ENCODE measurements at places on chromosomes 3 and 15.

DNA sequence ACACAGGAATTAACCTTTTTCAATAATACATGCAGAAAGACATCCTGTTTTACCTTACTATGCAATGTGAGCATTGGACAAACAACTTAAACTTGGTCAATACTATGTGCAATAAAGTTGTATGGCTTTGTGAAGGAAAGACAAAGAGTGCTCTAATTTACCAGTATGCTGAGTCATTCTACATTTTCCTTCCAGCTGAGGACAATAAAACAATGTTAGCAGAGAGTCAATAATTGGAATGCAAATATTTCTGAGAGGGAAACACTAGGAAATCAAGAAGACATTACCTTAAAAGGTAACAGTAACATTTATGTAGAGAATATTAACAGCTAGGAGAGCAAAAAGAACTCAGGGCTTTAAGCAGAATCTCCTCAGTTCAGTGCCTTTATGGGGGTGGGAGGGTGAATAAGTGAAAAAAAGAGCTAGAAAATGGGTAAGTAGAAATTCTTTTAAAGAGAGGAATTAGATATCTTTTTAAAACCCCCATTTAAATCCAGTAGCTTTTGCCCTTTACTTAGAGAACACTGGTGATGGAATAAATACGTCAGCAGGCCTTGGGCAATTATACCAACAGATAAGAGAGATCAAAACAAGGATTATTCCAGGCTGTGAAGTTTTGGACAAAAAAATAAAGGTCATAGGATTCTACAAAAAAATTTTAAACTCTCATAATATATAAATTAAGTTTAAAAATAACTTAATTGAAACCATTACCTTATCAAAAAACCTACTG lies 11.6 kb upstream of the HGD start:
- no peak for DNase-seq

DNA sequence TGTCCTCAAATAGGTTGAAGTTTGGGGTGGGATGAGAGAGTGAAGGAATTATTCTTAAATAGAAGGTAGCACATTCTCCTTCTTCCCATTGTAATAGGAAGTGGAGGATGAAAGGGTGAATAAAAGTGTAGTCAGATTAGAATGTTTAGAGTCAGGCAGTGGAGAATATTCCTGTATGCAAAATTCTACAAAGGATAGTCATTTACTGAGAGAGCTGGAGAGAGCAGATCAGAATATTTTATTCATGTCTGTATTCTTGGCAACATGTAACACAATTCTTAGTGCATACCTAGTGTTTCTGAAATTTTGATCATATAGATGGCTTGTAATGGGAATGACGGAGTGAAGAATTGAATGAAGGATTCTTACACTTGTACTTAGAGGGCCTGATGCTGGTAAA lies 139.1 kb downstream of the LSAMP start:
- DNase-seq, result no peak

DNA sequence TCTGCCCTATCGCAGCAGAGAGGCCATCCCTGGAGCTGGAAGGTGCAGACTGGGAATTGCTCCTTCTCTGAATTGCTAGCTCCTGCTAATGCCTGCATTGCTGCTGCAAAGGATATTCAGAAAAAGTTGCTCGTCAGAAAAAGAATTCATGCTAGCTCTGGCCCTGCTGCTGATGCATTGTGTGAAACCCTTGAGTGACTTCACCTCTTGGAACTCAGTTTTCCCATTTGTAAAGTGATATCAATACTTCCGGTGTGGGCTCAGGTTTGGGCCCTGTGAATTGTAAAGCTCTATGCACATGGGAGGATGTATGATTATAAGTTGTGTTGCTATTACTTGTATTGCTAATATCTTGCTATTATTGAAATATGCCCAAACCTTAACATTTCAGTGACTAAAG lies 11.4 kb downstream of the SQOR start:
- no peak for DNase-seq

DNA sequence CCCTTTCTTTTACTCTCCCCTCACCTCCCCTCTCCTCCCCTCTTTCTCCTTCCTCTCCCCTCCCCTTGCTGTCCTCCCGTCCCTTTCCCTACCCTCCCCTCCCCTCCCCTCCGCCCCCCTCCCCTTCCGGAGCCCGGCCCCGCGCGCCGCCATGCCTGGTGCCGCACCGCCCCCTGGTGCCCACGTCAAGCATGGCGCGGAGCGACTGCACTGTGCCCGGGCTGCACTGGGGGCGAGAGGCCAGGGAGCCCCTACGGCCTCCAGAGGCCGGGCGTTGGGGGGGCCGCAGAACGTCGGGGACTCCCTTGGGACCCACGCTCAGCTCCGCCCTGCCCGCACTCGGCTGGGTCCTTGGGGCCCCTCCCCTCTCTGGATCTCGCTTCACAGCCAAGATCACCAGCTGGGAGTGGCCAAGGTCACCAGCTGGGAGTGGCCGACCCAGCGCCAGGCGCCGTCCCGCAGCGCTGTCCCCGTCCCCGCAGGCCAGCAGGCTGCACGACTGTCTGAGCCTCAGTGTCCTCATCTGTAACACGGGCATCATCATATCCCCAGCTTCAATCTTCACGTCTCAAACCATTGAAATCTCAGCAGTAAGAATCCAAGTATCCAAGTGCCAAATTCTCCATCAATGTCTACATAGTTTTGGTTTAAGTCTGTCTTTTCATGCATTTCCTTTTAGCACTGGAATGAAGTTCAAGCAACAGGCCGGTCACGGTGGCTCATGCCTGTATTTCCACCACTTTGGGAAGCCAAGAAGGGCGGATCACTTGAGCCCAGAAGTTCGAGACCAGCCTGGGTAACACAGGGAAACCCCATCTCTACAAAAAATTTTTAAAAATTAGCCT lies 42.5 kb downstream of the TPRA1 start:
- DNase-seq, result peak; percentile 72

DNA sequence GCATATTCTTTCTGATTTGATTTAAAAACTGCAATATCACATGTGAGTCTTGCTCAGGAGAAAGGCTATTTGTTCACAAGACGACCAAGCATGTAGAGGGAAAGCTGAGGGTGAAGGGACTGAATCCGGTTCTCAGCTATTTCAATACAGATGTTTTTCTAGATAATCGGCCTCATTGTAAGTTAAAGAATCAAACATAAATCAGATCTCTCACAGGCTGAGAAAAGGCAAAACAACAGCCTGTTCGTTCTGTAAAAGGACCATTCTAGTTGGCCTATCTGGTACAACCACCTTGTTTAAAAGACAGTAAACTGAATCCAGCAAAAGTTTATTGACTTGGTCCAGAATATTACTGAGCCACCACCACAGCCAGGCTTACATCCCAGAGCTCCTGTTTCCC lies 1045.7 kb upstream of the CFAP20DC start:
- DNase-seq, result no peak

DNA sequence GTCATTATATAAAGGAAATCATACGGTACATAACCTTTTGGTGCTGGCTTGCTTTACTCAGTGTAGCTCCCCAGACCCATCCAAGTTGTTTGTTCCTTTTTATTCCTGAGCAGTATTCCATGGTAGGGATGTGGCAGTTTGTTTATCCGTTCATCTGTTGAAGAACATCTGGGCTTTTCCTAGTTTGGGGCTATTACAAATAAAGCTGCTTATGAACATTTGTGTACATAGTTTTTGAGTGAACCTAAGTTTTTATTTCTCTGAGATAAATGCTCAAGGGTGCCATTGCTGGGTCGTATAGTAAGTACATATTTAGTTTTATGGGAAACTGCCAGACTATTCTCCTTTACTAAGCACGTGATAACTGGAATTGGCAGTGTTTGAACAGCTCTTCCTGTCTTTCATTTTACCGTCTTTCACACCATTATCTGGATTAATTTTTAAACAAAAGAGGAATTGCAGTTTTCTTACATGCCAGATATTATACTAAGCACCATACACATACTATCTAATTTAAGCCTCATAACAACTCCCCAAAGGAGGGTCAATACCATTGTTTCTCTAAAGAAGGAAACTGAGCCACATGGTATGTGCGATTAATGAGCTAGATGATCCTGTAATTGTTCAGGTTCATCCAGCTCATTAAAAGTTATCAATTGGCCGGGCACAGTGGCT lies 85.6 kb downstream of the PTPRG start:
- no peak for DNase-seq

GRCh38 chr3:129441782-129442181 lies 1.8 kb downstream of the IFT122 start:
- DNase-seq, result no peak

DNA sequence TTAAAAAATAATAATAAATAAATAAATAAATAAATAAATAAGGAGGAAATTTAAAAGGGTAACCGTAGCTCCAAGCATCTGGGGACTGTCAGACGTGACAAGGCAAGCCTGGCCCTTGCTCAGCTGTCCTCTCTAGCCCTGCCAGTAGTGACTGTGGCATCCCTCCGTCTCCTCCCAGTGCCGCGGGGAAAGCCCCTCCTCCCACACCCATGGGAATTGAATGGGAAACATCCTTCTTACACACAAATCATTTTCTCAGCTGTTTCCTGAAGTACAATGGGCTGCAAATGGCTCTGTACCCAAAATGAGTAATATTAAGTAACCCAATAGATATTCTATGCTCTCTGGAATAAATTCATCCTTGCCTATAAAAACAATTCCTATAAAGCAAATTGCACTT lies 101.6 kb upstream of the RAD18 start:
- no peak for DNase-seq

Data from activated T-helper 9 cell treated with anti-CD3 and anti-CD28 coated beads, Interleukin-2, amount 50 U/mL, for 16 hours (primary cell).